ENCODE measurements at places on chromosomes 1 and 21.

GRCh38 chr1:157193702-157194391 is 55.7 kb upstream of the ETV3 start:
- DNase-seq: peak; percentile 25

DNA sequence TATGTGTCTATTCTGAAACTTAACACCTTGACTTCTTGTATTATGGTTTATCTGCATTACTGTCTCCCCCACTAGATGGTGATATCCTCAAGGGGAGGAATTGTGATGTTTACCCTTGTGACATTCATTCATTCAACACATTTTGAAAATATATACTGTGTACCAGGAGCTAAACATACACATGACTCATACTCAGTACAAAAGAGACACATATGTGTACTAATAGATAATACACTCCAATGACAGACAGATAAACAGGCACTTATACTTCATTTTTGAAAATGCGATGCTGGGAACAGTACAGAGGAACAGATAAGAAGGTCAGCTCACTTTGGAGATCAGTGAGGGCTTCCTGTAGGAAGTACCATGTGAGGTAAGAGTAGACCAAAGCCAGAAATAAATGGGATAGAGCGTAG is 8.9 kb upstream of the RAB3GAP2 start:
- DNase-seq: no peak

DNA sequence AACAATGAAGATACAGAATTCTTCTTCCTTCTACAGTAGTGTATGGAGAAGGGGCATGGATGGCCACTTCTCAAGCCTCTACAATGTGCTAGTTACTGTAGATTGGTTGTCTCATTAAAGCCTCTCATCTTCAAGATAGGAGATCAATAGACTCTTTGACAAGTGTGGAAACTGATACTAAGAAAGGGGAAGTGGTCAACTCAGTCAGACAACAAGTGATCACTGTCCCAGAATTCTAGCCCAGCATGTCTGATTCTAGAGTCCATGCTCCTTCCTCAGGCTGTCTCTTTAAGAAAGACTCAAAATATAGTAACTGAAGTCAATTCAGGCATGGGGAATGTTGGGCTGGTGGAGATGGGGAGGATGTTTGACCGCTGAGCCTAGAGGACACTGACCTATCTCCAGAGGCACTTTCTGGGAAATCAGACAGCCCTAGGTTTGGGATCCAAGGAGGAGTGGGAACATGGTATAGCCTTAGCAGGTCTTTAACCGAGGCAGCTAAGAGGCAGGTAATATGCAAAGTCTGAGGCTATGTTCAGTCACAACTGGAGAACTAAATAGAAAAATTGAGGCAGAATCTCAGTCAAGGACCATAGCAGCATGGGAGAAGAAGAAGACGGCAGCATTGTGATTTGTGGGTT is 39.3 kb upstream of the EYA3 start:
- DNase-seq: peak; percentile 65

- DNase-seq: no peak
These were observed 27.3 kb upstream of the LMX1A start for GRCh38 chr1:165383599-165384405.

- DNase-seq: no peak
These were observed 81.3 kb upstream of the DUSP10 start for GRCh38 chr1:221823149-221823548.

Measured in inflammatory macrophage treated with lipopolysaccharide for 1 hour (primary cell).